ENCODE measurements at places on chromosomes 16 and 17.

GRCh38 chr16:83992624-83993023 is 24.6 kb downstream of the NECAB2 start:
- DNase-seq, result no peak

GRCh38 chr16:3807425-3808123 is 72.9 kb downstream of the CREBBP start:
- DNase-seq, result no peak

DNA sequence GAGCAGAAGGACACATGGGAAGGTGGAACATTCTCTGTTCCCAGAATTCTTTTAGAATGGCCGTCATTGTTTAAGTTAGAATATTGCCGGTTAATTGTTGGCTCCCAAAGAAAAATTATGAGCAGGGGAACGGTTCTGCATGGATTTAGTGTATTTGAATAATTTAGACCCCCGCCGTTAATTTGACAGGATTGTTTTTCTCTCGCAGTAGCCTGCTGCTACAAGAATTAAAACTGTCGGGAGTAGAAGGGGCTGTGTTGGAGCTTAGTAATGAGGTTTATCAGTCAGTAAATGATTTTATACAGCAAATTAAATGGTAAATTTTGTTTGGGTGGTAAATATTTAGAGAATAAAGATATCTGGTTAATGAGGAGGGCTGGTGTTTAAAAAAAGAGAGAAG is 431.2 kb upstream of the DYNLRB2 start:
- no peak for DNase-seq

DNA sequence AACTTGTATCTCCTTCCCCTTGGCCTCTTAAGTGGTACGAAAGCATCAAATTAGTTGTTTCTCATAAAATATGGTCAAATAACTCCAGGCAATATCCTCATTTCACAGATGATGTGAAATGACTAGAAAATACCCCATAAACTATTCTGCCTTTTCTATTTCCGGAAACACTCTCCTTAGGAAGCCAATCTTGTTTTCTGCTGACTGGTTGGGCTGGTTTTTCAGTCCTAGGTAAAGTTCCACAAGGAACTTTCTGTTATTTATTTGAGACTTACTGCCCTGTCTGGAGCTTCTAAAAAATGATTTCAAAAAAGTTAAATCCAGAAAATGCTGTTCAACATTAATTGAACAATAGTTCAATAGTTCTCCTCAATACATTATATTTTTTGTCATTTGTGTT is 7.3 kb downstream of the MYOCD start:
- no peak for DNase-seq

- DNase-seq, result no peak
Measured at GRCh38 chr16:71726476-71727315, 2.2 kb upstream of the PHLPP2 start.

DNA sequence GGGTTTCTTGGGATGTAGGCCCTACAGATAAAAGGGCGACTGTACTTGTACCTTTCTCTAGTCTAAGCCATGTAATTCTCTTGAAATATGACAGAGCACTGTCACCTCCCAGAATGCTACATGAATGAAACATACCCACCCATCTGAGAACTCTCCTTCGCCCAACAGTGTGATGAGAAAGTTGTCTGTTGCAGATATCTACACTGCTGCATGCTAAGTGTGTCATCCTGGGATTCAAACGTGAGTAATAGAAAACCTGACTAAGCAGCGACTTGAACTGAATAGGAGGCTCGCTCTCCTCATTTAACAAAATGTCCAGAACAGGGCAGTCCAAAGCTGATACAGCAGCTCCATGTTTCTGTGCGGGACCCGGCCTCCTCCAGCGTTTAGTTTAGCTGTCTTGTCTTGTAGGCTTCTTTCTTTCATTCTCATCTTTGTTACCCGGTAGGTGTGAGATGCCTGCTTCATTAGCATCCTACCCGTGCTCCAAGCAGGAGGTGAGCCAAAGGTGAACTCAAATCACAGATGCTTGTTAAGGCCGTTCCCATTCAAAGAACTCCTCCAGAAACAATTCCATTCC is 211.9 kb downstream of the PRKCA start:
- no peak for DNase-seq

- no peak for DNase-seq
Measured at GRCh38 chr16:63157818-63158217, 1121.6 kb upstream of the CDH8 start.

GRCh38 chr17:50289991-50290702 is 15.9 kb downstream of the TMEM92 start:
- no peak for DNase-seq

- DNase-seq, result no peak
Measured at GRCh38 chr16:48538746-48539484, 71.1 kb downstream of the N4BP1 start.

DNA sequence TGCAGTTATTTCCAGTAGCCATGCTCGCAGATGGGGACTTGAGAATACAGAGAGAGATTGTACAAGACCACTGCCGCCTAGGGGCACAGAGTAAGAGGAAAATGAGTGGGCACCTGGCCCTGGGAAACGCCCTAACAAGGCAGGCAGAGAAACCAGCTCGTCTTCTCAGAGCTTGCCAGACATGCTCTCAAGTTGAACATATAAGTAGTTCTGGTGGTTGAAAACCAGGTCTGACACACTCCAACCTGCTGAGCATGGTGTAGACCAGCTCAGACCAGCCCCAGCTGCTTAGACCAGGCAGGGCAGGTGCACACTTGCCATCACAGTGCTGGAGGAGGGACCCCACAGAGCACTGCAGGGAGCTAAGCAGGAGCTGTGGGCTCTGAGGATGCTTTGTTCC is 250.5 kb downstream of the CPPED1 start:
- no peak for DNase-seq

- DNase-seq, result no peak
Measured at GRCh38 chr17:15346066-15346595, 4.7 kb upstream of the TEKT3 start.

GRCh38 chr16:14628806-14629611 is 1.1 kb downstream of the PARN start:
- DNase-seq, result no peak

GRCh38 chr17:80361495-80362220 is 53.3 kb upstream of the ENDOV start:
- no peak for DNase-seq

DNA sequence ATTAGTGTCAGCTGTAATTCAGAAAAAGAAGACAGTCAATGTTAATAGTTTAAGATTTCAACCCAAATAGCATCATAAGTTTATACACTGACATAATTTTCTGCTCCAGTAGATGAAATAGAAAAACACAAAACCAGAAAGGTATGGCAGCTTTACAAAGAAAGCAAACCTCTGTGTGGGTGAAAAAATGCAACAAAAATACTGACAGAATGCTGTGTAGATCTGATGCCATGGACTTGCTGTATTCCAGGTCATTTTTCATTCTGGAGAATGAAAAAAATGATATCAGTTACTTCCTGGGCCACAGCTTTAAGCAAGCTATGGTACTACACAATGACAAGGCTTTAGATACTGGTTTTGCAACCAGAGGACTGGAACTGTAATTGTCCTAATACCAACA is 116.0 kb downstream of the MAP2K4 start:
- no peak for DNase-seq

DNA sequence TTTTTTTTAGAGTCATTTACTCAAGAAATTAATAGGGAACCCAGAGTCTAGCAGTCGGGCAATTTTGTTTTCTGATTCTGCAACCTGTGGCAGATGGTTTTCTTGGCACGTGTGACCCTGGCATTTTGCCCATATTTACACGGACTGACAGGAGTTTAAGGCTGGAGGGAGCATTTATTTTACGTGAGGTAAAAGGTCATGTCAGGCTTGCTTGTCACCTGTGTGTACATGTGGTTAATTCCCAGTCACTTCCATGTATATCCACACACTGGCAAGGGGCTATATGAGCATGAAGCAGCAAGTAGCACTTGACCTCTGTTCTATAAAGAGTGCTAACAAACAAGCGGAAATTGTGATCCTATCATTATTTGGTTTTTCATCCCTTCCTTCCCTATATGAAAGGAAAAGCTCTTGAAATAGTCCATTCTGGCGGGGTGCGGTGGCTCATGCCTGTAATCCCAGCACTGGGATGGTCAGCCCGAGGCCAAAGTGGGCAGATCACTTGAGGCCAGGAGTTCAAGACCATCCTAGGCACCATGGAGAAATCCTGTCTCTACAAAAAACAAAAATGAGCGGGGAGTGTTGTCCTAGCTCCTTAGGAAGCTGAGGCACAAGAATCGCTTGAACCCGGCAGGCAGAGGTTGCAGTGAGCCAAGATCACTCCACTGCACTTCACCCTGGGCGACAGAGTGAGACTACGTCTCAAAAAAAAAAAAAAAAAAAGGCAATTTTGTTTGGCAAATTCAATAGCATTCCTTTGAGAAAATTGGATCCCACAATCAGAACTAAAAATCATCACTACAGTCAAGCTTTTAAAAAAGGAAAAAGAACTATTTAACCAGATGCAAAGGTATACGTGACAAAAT is 2.1 kb downstream of the SPAG9 start:
- no peak for DNase-seq

DNA sequence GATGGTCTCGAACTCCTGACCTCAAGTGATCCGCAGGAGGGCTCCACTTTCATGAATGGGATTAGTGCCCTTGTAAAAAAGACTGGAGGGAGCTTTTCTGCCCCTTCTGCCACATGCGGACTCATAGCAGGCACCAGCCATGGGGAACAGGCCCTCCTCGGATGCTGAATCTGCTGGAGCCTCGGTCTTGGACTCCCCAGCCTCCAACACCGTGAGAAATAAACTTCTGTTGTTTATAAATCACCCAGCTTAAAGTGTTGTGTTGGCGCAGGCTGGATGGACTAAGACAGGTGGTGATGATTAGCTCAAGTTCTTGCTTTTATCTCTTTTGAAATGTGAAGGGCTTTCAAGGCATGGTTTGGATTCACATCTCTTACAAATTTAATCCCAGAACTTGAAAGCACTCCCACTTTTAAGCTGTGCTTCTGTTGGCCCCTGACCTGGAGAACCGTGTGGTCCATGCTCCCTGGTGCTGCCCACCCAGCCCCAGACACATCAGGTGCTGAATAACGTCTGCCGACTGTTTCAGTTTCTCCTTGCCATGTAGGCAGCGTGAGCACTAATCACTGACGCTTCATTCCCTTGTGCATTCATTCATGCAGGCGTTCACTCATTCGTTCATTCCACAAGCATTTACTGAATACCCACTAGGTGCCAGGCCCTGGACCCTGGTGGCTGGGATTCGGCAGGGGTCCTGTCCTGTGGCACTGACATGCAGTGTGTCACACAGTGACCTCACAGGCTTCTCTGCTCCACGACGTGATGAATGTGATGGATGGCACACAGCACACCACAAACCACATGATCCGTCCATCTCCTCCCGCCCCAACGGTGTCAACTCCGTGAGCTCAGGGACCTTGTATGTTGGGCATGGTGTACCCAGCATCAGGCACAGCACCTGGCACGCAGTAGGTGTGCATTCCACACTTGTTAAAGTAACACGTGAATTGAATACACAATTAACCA is 8.9 kb downstream of the CIBAR2 start:
- no peak for DNase-seq

DNA sequence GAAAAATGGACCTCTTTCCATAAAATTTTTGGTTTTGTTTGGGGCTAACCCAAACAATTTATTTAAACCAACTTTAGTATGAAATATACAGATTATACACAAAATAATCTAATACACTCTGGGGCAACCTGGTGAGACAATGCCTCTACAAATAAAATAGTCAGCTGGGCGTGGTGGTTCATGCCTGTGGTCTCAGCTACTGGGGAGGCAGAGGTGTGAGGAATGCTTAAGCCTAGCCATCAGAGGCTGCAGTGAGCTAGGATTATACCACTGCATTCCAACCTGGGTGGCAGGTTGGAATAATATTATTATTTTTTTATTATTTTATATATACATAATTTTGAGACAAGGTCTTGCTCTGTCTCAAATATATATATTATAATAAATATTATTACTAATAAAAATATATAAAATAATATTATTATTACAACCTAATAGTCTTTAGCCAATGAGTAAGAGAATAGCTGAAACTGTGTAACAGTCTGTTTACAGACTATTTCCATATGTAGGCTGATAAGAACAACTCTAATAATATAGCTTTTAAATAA is 50.5 kb downstream of the GLG1 start:
- DNase-seq, result no peak

GRCh38 chr17:12386225-12386624 is 279.5 kb upstream of the MYOCD start:
- DNase-seq, result no peak

DNA sequence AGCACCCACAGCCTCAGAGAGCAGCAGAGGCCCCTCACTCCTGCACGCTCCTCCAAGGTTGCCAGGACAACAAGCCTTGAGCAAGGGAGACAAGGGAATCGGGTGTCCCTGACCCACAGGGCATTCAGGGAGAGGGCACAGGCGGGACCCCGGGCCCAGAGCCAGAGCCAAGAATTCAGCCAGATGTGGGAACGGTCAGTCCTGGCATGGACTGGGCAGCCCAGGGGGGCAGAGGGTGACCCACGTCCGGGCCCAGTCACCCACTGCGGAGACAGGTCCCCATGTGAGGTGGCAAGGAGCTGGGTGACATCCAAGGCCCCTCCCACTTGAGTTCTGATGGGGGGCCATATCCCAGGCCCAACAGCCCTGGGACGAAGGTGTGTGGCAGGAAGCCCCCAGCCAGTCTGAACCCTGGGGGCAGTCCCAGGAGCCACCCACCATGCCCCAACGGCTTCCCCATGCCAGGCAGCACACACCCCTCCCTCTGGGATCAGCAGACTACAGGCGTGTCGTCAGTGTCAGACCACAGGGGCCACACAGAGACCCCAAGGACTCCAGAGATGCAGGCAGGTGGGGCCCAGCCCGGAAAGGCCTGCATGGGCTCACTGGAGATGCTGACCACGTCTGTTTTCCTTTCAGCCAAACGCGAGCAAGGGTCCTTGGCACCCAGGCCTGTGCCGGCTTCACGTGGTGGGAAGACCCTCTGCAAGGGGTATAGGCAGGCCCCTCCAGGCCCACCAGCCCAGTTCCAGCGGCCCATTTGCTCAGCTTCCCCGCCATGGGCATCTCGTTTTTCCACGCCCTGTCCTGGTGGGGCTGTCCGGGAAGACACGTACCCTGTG is 23.0 kb downstream of the USP6 start:
- DNase-seq, result no peak

- no peak for DNase-seq
Measured at GRCh38 chr16:81842564-81843242, 63.6 kb downstream of the PLCG2 start.

DNA sequence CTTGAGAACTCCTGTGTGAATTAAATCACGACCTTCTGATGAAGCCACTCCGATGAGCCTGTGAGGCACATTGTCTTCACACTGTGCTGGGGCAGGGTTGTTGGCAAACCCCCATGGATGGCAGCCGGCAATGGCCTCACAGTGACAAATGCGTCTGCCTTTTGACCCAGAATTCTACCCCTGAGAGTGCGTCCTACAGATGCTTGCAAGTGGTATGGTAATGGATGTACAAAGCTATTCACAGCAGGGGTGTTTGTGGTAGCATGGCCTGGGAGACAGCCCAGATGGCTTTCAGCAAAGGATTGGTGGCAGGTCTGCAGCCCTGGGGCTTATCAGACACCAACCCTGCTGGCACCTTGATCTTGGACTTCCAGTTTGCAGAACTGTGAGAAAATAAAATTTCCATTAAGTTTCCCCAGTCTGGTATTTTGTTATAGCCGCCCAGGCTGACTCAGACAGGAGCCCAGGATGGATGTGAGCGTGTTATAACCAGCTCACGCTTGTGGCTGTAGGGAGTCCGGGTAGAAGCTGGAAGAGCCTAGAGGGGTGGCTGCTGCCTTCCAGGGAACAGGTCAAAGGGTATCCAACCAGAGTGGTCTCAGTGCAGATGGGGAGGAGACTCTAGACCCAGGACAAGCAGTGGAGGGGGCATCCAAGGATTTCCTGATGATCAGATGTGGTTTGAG is 10.1 kb downstream of the AFMID start:
- DNase-seq, result no peak

All from stimulated activated CD8-positive, alpha-beta memory T cell treated with anti-CD3 and anti-CD28 coated beads, Interleukin-4, amount 100 ng/mL, for 4 hours (primary cell).